ENCODE measurements at places on chromosomes 12 and 14.

GRCh38 chr12:16165506-16165905 lies 112.0 kb downstream of the SLC15A5 start:
- DNase-seq: peak; percentile 39

GRCh38 chr14:51157012-51157411 lies 62.1 kb upstream of the TRIM9 start:
- DNase-seq: peak; percentile 24

GRCh38 chr14:103273145-103273744 lies 60.8 kb upstream of the EIF5 start:
- DNase-seq: no peak

DNA sequence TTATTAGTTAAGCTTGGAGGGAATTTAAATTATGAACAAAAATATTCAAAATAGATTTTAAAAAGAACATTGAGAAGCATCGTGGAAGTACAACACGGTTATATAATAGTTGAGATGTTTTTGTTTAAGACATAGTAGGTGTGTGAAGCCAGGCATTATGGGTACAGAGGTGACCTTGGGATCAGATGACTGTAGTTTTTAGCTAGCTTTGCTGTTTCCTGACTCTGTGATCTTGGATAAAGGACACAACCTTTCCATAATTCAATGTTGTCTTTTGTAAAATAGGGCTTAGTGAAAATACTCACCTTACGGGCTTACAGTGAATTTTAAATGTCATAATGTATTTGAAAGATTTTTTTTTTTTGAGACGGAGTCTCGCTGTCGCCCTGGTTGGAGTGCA lies 239.7 kb downstream of the SLC2A13 start:
- no peak for DNase-seq

GRCh38 chr12:96354326-96354725 lies 45.9 kb downstream of the CDK17 start:
- peak; percentile 24 for DNase-seq

DNA sequence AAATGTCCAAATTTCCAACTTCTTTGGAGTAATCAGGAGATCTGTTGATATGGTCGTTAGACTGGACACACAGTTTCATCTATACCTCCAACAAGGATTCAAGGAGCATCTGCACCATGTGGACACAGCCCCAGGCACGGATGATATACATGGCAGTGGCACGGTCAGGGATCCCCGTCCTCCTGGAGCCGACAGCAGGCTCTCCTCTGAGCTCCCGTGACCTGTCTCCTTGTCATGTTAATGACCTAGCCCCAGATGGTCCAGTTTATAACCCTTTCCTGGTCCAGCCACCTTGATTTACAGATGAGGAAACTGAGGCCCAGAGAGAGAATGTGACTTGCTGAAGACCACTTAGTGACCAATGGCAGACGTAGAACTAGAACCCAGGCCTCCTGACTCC lies 16.5 kb upstream of the SERPINA4 start:
- no peak for DNase-seq

- no peak for DNase-seq
Observed at GRCh38 chr14:101774006-101774795, 12.7 kb downstream of the PPP2R5C start.

- no peak for DNase-seq
Observed at GRCh38 chr12:111045941-111046340, 125.6 kb upstream of the MYL2 start.

DNA sequence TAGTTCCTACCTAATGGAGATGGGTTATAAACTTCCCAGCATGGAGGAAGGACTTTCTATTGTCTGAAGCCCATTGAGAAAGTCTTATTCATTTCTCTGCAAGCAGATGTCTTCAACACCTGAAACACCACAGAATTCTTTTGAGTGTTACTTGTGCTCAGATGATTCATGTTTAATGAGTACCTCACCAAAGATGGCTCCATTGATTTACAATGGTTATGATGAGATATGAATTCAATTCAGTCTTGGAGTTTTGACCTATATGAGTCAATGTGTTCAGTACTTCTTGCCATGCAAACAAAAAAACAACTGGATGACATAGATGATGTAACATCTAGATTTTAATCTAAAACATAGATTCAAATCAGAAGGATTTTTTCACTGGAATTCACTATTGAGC lies 15.4 kb upstream of the PAWR start:
- DNase-seq: no peak

- DNase-seq: no peak
Observed at GRCh38 chr12:83468988-83469908, 782.5 kb downstream of the TMTC2 start.

GRCh38 chr12:100951756-100952155 lies 157.2 kb downstream of the ANO4 start:
- DNase-seq: no peak

DNA sequence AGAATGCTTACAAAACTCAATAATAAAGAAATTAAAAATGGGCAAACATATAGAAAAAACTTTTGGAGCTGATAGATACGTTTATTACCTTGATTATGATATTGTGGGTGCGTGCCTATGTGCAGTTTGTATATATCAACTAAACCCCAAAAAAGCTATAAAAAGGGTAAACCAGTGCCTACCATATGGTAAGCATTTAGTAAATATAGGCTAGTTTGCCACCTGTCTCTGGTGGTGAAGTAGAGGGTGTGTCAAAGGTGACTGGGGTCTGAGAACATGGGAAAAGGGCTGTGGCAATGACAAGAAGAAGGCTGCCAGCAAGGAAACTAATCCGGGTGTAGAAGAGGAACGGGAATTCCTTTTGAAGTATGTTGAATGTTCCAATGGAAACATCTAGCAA lies 18.3 kb downstream of the GALNT8 start:
- DNase-seq: no peak
